CD4-positive, alpha-beta T cell treated with Interleukin-12 subunit alpha and Interleukin-12 subunit beta, for 1 hour (primary cell): ENCODE measurements at places on chromosomes 13 and 19.
A peak's percentile ranks its signal among the peaks of the same experiment; 100 is the strongest.

GRCh38 chr13:68719815-68720214 is 1387.8 kb upstream of the ATXN8OS start:
- DNase-seq, result no peak

DNA sequence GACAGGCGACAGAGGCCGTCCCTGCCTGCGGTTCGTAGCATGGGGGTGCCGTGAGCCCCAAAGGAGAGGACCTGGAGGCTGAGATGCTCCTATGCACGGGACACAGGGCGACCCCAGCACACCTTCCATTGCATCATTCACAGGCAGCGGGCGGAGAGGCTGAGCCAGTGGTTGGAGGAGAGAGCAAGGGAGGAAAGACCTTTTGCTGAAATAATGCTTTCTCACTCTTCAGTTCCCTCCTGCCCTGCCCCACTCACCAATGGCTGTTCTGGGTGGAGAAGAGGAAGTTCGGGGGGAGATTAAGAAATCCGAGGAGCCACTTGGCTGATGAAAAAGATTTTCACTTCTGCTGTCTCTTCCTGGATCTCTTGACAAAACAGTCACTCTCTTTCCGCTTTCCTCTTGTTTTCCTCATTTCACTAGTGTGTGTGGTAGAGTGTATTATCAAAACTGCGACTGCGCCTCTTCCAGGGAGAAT is at the start of gene NLRP12:
NLRP12 (minus strand) TSS at position 181 of the 478 bp plus-strand sequence; CDS start at position 41, 140 bp downstream.
- peak; percentile 30 for DNase-seq

GRCh38 chr13:24683838-24684599 is 3.8 kb downstream of the ATP12A start:
- DNase-seq, result peak; percentile 63

- no peak for DNase-seq
Measured at GRCh38 chr13:83311886-83312577, 570.2 kb downstream of the SLITRK1 start.

- DNase-seq, result no peak
Measured at GRCh38 chr19:32241306-32241705, 104.1 kb upstream of the ZNF507 start.

DNA sequence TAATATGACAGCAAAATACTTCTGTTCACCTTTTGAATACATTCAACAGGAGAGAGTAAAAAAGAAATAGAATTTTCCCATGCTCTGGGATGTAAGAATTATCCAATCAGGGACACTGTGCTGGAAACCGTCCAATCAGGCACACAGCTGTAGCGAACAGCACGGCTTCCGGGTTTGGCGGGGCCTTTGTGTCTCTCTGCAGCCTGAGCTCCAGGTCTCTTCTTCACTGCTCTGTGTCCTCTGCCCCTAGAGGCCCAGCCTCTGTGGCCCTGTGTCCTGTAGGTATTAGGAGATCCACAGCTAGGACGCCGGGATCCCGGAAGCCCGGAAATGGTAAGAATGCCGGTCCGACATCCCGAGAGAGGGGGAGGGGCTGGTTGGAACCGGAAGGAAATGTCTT is 92.7 kb downstream of the ZNF737 start:
- DNase-seq, result no peak

- no peak for DNase-seq
Measured at GRCh38 chr13:80214521-80214991, 126.4 kb downstream of the SPRY2 start.
